ENCODE measurements at places on chromosomes 12 and 14.

DNA sequence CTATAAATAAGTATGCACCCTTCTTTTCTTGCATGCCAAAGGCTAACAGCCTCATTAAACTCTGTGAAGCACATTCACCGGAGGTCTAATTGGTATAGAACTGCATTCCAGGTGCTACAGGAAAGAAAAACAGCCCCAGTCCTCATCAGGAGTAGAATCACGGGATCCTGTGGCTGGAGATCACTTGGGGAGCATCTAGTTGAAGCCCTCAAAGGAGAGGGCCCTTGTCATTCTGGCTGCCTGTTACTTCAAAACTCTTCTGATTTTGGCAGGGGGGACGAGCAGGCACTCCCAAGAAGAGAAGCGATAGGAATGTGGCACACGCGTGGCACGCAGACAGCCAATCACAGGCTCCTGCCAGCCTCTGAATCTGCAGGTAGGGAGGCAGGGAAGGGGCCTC lies 154.4 kb downstream of the TTC7B start:
- DNase-seq: peak; percentile 82

DNA sequence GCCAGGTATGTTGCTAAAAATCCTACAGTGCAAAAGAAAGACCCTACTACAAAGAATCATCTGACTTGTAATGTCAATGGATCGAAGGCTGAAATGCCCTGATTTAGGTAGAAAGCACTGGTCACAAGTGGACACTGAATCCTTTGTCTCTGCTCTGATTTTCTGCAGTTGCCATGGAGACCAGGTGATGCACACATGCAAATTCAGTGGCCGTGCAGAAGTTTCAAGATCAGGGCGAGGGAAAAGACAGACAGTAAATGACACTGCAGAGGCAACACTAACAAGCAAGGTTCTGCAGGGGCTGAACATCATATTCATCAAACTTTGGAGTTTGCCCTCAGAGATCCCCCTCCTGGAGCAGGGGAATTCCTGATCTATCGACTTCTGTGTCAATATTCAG lies 370.3 kb upstream of the TMEM132C start:
- DNase-seq: no peak

GRCh38 chr12:9753498-9753897 lies 7.2 kb downstream of the CD69 start:
- no peak for DNase-seq

- DNase-seq: no peak
Measured at GRCh38 chr12:66459944-66460482, 157.7 kb downstream of the HELB start.

DNA sequence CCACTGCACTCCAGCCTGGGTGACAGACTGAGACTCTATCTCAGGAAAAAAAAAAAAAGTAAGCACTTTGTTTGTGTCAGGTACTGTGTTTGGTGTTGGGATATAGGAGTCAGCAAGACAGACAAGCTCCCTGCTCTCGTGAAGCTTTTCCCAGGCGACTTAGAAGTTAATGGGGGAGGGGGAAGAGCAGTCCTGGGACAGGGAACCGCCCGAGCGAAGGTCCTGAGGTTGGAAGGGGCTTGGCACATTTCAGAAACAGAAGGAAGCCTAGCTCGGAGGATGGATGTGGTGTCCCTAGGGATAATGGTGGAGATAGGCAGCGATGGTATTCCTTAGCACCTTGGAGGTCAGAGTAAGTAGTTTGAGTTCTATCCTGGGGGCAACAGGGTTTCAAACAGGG lies 8.5 kb upstream of the COX6A1 start:
- DNase-seq: no peak

GRCh38 chr12:54047964-54048303 lies 5.7 kb upstream of the HOXC4 start:
- DNase-seq: no peak

DNA sequence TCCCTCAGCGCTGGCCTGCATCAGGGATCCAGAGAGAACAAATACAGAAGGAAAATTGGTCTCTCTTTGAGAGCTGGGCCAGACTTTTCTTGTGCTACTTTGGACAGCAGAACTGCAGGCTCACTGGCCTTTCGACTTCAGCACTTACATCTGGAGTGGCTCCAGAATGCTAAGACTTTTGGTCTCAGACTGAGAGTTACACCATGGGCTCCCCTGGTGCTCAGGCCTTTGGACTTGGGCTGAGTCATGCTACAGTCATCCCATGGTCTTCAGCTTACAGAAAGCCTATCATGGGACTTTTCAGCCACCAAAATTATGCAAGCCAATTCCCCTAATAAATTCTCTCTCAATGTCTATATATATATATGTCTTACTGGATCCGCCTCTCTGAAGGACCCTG lies 9.0 kb upstream of the CD163 start:
- peak; percentile 16 for DNase-seq

DNA sequence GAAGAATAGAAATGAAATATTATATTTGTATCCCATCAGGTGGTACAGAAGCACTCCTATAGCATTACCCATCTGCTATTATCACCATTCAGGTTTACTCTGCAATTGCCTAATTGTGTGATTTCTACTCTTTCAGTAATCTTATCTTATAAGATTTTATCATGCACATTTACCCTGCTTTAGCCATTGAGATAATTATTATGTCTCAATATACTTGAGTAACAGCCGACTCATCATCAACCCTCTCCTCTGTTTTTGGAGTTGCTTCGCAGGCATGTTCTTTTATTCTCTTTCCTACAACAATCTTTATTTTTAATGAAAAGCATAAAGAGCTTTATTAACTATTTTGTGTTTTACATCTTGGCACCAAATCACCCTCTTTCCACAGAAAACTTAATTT lies 419.9 kb downstream of the LRIG3 start:
- no peak for DNase-seq

GRCh38 chr12:109087250-109087649 lies 6.0 kb downstream of the ALKBH2 start:
- DNase-seq: no peak

DNA sequence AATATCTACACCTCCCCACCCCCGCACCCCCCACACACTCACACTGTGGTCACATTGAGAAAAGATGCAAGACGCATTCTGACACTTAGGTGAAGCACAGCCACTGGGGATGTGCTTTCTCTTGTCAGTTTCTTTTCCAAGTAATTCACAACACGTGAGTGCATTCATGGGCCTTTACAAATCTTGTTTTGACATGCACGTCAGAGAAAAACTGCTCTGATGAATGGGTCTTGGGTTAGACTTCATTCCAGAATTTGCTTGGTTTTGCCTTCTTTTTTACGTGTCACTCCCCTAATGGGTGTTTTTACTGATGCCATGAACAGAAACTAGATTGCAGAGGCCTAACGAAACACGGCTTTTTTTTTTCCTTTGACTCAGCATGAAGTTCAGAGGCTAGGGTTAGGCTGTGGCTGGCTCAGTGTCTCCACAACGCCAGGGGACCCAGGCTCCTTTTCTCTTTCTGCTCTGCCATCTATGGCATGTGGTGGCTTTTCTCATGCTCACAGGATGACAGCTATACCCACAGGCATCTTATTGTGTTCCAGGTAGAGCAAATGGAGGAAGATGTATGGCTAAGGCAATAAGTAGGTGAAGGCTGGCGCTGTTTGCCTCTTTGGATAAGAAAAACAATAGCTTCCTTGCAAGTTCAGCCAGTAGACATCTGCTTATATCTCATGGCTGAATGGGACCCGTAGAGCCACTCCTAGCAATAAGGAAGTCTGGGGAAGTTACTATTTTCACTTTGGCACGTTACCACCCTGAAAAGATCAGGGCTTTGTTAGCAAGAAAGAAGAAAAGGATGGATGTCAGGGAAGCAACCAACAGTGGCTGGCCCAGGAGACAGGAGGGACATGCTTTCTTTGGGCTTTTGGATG lies 253.3 kb downstream of the SLC15A4 start:
- no peak for DNase-seq

- peak; percentile 40 for DNase-seq
Measured at GRCh38 chr12:2268471-2269286, 215.9 kb downstream of the CACNA1C start.

GRCh38 chr14:84351646-84352045 lies 1178.3 kb upstream of the FLRT2 start:
- no peak for DNase-seq

GRCh38 chr12:5251092-5251491 lies 180.8 kb upstream of the NTF3 start:
- no peak for DNase-seq

- DNase-seq: no peak
Measured at GRCh38 chr14:69481815-69482568, 2.5 kb upstream of the PLEKHD1 start.

- no peak for DNase-seq
Measured at GRCh38 chr12:128724468-128725046, 99.2 kb downstream of the SLC15A4 start.

DNA sequence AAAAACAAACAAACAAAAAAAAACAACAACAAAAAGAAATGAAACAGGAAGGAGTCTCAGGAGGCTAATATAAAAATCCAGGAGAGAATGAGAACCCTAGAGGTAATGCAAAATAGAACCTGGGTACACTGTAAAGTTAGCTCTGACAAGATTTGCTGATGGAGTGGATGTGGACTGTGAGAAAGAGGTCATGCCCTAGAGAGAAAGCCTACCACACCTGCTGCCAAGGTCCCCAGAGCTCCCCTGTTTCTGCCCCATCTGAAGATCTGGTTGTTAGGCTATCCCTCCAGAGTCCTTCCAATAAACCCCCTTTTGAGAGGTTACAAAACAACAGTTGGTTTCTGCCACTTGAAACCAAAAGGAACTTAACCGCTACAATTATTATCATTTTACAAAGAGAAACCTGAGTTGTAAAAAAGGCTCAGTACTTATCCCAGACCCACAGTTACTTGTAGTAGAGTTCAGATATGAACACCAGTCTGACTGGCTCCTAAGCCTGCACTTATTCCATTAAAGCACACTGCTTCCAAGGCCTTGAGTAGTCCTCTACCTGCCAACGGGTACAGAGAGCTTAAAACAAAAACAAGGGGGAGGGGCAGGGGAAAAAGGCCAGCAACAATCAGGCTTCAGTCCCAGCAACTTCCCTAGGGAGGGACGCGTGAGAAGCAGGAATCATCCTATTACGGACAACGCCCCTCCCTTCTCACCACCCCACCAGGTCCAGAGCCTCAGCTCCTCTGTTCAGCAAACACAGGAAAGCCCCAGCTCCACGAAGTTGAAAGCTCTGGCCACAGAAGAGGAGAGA lies 27.7 kb downstream of the PPP1R13B start:
- no peak for DNase-seq

GRCh38 chr14:34650786-34651584 lies 21.0 kb upstream of the SNX6 start:
- DNase-seq: peak; percentile 87

- DNase-seq: no peak
Measured at GRCh38 chr14:104442631-104443390, 136.8 kb upstream of the C14orf180 start.

GRCh38 chr12:56062996-56063395 lies 17.0 kb upstream of the ERBB3 start:
- no peak for DNase-seq
